ENCODE measurements at places on chromosomes 4 and X.

DNA sequence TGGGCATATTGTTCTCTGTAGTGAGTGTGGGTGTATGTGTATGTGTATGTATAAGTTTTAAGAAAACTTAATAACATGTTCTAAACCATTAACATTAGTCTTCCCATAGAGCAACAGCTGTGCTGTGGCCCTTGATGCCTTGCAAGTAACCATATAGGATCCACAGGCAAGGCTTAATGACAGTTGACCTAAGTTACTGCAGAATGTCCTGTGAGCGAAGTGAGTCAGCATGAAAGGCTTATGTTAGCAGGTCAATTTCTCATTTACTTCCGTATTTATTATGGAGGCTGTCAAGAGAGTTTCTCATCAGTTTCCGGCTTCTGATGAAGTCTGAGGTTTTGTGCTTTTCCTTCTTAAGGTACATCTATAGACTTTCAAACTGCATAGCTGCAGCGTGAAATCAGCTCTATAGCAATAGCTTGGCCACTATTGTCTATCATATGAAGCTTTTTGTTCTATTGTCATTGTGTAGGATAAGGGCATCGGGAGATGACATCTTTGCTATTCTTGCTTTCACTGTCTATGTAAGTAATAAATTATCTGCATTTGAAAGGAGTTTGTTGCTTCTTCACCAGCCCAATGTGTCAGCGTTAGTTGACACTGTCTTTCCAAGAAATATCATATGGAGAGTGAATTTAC, 1153.4 kb upstream of the AGA start:
- no peak for DNase-seq

DNA sequence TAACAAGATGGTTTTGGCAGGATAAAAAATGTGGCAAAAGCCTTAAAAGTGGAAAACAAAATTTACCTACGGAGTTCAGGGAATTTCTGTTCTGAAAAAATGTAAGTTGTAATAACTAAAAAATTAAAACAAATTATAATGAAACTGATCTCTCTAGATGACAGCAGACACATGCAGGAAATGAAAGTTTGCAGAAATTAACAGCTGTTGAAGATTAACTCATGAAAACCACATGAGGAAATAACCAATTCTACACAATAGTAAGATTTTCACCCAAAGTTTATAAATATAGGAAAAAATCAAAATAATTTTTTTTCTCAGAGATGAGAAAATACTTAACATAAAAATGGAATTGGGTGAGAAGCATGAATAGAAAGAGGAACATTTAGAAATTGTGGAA, 47.5 kb upstream of the UGT2B15 start:
- DNase-seq, result no peak

- no peak for DNase-seq
Observed at GRCh38 chrX:133179500-133179899, 38.7 kb downstream of the TFDP3 start.

DNA sequence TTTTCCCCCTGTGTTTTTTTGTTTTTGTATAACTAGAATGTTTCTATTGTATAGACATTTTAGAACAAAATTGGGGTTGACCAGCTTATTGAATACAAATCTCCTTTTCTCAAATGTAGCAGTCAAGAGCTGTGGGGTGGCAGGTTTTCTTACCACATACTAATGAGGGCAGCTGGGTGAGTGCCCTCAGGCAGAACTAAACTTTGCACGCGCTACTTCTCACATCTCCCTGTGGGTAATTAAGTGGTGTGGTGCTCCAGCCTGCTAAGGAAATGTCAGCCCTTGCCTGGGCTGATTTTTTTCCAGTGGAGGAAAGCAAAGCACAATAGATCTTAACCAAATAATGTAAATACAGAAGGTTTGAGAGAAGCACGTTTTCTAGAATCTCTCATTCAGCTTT, 717.6 kb upstream of the TENM3 start:
- no peak for DNase-seq

GRCh38 chrX:28487818-28488217, 99.4 kb upstream of the IL1RAPL1 start:
- no peak for DNase-seq

GRCh38 chr4:111108153-111108552, 485.3 kb upstream of the PITX2 start:
- DNase-seq, result no peak

GRCh38 chrX:123994730-123995129, 33.2 kb downstream of the STAG2 start:
- no peak for DNase-seq

DNA sequence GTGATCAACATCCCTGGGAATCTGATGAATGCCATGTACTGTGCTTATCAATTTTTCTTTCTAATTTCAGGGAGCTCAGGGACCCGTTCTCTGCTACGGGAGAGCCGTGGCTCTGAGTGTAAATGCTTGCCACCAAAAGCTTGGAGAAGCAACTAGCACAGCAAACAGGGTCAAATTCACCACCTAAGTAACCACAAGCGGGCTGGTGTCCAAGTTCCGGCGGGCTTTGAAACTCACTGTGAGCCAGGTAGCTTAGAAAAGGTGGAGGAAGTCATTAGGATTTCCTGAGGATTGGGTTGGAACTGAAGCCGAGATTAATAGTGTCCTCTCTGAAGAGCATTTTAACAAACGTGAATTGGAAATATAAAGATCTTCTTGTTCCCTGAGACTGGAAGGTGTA, 87.2 kb downstream of the CLDN34 start:
- DNase-seq, result no peak

DNA sequence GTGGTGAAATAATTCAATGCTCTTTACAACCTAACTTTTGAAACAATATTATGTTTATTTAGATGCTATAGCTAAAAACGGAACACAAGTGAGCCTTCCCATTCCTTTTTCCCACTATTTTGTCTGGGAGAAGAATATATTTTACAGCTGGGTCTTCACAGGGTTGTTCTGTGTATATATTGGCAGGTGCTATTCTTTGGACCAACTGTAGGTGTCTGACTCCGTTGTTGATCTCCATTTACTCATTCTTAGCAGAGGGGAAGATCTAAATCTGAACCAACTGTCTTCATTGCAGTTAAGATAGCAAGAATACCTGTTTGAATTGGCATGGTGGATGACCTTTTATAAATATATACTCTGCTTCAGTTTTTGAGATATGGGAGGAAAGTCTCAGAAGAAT, 257.4 kb downstream of the CFAP299 start:
- DNase-seq, result no peak

DNA sequence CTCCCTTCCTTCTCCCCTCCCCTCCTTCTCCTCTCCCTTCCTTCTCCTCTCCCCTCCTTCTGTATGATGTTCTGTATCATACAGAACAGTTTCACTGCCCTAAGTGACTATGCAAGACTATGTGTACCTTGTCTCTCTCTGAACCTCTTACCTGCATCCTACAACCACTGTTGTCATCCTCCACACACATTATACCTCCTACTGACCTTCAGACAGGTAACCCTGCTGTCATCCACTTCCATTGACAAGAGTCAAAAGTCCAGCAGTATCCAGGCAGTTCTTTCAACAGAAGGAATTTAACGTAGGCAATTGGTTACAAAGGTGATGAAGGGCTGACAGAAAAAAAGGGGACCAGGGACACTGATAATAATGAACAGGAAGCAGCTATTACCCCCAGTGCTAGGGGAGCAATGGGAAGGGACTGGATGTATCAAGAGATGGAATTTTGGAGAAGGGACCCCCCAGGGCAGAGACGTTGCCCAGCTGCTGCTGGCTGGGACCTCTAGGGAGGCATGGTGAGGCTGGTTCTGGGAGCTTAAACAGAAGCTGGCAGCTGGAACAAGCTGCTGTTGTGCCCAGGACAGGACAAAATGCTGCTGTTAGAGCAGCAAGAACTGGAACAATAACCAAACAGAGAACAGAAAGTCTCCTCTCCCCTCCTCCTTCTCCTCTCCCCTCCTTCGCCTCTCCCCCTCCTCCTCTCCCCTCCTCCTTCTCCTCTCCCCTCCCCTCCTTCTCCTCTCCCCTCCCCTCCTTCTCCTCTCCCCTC, 84.7 kb downstream of the DCTD start:
- DNase-seq, result no peak

- DNase-seq, result no peak
Observed at GRCh38 chr4:55876387-55876786, 22.9 kb downstream of the EXOC1 start.

DNA sequence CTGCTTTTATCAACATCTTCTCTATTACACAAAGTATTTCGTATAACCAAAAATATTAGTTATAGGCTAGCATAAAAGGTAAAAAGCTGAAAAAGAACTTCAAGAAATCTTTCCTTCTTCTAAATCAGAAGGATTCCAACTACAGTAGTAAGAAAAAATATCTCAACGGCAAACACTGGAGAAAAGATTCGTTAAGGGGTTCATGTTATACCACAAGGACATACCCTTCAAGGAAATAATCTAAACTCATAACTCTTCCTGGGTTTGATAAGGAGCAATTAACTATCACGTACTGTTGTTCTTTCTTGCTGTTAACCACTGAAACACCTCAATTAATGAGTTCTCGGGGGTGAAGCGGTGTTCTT, 1.5 kb downstream of the SMIM14 start:
- DNase-seq, result no peak

- no peak for DNase-seq
Observed at GRCh38 chr4:141047228-141047884, 85.9 kb downstream of the RNF150 start.

- DNase-seq, result no peak
Observed at GRCh38 chr4:155763551-155763950, 4.7 kb downstream of the GUCY1B1 start.

- DNase-seq, result no peak
Observed at GRCh38 chr4:121690001-121690400, 6.8 kb downstream of the ANXA5 start.

DNA sequence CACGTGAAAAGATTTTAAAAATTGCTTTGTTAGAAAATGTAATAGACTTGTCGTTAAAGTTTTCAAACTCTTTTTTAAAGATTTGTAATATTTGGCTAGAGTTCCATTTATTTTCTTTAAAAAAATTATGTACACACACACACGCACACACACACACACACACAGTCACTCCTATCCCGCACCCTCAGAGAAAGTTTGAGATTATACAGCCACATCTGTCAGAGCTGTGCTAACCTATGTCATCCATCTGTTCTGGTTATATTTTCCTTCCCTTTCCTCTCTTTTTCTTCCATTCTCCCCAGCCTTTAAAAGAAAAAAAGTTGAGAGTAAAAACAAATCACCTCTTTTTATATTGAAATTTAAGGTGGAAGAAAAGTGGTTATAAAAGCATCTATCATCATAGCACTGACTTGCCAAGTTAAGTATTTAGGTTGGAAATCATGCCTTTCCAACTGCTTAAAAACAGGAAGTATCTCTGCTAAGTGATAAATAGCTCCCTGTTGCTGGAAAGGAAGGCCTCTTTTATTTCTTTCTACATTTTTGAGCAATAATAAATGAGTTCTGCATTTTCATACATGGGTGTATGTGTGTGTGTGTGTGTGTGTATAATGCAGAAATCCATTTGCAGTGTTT, 163.3 kb upstream of the SPRY1 start:
- no peak for DNase-seq

- no peak for DNase-seq
Observed at GRCh38 chrX:37840931-37841330, 6.4 kb downstream of the DYNLT3 start.

GRCh38 chr4:141933978-141934377, 297.6 kb downstream of the IL15 start:
- DNase-seq, result no peak

DNA sequence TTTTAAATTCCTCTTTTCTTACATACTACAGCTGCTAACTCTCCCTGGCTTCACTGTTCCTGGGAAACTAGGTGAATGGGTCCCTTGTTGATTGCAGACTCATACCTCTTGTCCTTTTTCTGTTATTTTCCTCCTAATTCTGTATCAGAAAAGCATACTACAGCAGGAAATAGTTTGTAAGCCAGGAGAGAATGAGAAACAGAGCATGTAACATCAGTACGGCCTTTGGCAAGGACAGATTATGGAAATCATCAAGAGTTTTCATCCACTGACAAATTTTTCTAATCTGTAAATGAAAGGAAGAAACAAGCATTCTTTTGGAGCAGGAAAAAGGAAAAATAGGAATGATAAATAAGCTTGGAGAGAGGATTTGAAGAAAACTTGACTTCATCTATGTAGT, 239.2 kb downstream of the ANTXR2 start:
- no peak for DNase-seq

- DNase-seq, result no peak
Observed at GRCh38 chrX:86455495-86455894, 307.2 kb downstream of the DACH2 start.

- DNase-seq, result no peak
Observed at GRCh38 chr4:17760626-17761025, 20.8 kb downstream of the FAM184B start.

DNA sequence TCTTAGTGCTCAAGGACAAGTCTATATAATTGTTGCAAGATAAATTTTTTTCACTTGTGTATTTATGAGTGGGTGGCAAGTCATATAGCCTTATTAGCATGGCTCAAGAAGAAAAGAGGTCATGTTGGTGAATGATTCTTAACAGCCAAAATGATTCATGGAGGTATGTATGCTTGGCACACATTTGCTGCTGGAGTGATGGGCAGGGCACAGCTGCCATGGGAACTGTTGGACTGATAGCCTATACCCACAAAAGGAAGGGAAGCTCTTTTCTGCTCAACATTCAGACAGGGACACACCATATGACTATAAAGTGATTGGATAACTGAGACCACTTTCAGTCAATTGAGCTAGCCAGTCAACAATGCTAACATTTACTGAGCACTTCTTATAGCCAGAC, 46.8 kb upstream of the PITX2 start:
- DNase-seq, result no peak

- DNase-seq, result no peak
Observed at GRCh38 chr4:69727926-69728325, 32.5 kb downstream of the SULT1B1 start.

DNA sequence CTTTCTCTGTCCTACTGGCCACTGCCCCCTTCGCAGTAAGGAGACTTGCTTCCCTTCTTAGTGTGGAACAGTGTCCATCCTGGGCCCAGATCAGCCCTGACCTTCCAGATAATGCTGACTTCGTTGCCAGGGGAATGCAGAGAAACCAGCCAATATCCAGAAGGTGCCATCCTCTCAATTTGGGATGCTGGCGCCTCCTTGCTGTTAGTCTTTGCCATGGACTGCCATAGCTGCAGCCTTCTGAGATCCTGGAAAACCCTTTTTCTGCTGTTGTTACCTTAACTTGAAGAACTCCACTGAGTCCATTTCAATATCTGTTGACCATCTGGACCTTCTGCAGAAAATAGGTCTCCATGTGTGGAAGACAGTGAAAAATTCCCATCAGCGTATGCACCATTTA, 21.8 kb downstream of the RAI2 start:
- DNase-seq, result no peak

Data from DND-41 (cell line).